Glomerular endothelial cell (primary cell): ENCODE measurements at places on chromosomes 7 and 10. TPM values are rescaled to one million over a fixed set of nuclear protein-coding genes. Genes with fewer than 3 reads are reported as not detected.

The UCN3 gene
- total RNA-seq = not detected in 2 replicates

The GRID2IP gene
- not detected in 2 replicates for total RNA-seq

The MBL2 gene
- total RNA-seq = not detected in 2 replicates

The MKI67 gene
- total RNA-seq = 8.9 and 25.0 TPM in 2 replicates

The CTAGE8 gene
- total RNA-seq = not detected in 2 replicates

DNA sequence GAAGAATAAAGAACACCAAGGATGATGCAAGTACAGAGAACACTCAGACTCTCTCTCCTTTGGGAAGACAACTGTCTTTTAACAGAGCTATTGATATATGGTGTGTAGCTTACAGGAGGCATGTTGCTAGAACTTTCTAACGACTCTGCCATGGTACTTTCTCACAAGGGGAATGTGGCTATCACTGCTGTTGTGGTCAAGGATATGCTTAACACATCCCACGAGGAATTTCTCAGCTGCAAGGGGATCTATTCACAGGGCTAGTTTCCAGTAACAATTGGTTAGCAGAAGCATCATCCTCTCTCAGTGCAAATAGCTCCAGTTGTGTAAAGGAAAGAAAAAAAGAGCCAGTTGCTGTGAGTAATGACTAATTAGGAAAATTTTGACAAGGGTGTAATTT lies 826.0 kb downstream of the SORCS1 start:
- no peak for DNase-seq

- no peak for DNase-seq
Observed at GRCh38 chr7:137142376-137142775, 201.2 kb downstream of the PTN start.

DNA sequence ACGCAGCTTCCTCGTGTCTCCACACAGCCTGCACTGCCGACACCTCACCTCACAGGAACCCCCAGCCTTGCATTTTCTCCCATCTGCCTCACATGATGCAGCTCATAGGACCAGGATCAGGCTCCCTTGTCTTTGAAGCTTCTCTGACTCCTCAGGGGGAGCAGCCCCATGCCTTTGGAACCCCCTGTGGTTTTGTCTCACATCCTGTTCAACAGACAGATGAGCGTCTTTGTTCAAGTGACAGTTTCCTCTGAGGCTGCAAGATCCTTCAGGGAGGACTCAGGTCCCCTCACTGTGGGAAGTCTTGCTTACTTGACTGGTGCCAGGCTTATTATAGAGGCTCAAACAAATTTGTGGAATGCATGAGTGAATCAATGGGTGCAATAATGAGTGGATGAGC lies 667.1 kb downstream of the INHBA start:
- no peak for DNase-seq

GRCh38 chr7:44801890-44802289 lies 5.4 kb downstream of the PPIA start:
- DNase-seq = no peak

GRCh38 chr10:77611670-77612069 lies 25.9 kb downstream of the KCNMA1 start:
- no peak for DNase-seq

DNA sequence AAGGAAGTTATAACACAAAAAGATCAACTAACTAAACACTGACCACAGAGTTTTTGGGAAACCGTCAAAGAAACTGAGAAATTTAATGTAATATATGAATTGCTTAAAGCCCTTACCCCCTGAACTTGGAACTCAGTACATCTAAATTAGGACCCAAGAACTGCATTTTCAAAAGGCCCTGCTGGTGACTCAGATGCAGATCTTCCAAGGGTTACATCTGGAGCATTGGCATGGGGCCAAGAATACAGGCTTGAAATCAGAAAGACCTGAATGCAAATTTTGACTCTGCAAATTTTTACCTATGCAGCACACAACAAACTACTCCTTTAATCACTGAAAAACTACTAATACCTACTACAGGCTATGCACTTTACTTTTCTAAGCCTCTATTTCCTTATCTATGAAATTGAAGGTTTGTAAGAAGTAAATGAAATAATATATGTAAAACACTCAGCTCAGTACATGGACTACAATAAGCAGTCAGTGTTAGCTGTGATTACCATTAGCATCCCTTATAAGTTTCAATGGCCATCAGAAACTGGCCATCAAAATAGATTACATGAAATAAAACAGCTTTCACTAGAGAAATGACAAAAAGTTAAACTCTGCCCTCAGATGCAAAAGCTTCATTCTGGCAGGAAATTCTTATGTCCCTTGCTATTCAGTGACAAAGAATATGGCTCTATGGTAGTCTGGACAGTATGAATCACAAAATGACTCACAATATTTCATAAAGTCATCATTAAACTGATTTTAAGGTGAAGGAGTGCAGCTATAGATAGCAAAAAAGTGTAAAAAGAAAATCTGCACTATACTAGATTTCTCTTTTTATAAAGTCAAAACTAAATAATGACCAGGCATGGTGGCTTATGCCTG lies 43.6 kb downstream of the NSUN6 start:
- peak; percentile 64 for DNase-seq

GRCh38 chr7:78149787-78150186 lies 351.2 kb downstream of the PHTF2 start:
- no peak for DNase-seq

- DNase-seq = no peak
Observed at GRCh38 chr10:129658376-129659072, 191.5 kb downstream of the MGMT start.

- DNase-seq = no peak
Observed at GRCh38 chr10:73899423-73899822, 11.5 kb upstream of the PLAU start.

GRCh38 chr7:126370038-126370668 lies 882.6 kb downstream of the GRM8 start:
- DNase-seq = no peak

- DNase-seq = no peak
Observed at GRCh38 chr7:26868841-26869495, 4.6 kb upstream of the SKAP2 start.
